ENCODE measurements at places on chromosomes 6 and 20.

- no peak for DNase-seq
Measured at GRCh38 chr6:161830866-161831616, 557.2 kb upstream of the AGPAT4 start.

DNA sequence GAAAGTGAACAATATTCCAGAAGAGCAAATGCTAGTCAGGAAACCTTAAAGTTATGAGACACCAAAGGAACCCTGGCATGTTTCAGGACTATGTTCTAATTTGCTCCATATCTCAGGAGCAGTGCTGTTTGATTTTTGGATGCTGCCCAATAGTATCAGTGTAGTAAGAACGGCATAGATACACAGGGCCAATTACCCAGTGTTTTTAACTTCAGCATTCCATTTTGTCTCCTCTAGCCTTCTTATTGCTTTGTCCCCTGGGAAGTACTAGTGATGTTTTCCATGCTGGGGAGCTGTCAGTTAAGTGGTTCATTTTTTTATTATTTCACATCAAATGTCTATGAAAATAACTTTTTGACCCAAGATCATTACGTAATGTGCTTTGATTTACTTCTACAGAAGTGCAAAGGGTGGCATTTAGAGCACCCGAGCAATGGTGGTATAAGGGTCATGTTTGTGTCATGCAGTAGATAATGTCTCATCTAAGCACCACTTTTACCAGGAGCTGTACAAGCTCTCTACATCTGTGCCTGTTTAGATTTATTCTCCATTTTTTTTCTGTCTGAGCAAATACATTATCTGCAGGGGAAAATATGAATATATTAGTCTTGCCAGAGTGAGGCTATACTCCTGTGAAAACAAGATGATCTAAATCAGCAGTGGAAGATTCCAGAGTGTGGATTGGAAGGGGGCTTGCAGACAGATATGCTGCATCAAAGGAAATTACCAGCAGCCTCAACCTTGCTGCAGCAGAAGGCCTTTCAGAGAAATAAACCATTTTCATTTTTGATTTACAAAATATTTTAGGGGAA, 198.8 kb upstream of the OPRM1 start:
- no peak for DNase-seq

- DNase-seq: no peak
Measured at GRCh38 chr6:116975600-116975999, 98.6 kb downstream of the RFX6 start.

GRCh38 chr6:17987697-17988421, 424 bp upstream of the KIF13A start:
- peak; percentile 23 for DNase-seq

DNA sequence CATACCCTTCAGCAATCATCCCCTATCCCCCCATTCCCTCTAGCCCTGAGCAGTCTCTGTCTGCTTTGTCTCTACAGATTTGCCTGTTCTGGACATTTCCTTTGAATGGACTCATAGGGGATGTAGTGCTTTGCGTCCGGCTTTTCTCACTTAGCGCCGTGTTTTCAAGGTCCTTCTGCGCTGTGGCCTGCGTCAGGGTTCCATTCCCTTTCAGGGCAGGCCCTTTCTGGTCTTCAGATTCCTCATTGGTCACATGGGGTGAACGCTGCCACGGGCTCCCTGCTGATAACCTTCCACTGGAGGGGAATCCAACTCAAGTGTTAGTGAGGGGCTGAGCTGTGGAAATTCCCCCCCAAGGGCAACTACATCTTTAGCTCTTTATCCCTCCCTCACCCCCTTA, 36.4 kb upstream of the APCDD1L start:
- DNase-seq: no peak

DNA sequence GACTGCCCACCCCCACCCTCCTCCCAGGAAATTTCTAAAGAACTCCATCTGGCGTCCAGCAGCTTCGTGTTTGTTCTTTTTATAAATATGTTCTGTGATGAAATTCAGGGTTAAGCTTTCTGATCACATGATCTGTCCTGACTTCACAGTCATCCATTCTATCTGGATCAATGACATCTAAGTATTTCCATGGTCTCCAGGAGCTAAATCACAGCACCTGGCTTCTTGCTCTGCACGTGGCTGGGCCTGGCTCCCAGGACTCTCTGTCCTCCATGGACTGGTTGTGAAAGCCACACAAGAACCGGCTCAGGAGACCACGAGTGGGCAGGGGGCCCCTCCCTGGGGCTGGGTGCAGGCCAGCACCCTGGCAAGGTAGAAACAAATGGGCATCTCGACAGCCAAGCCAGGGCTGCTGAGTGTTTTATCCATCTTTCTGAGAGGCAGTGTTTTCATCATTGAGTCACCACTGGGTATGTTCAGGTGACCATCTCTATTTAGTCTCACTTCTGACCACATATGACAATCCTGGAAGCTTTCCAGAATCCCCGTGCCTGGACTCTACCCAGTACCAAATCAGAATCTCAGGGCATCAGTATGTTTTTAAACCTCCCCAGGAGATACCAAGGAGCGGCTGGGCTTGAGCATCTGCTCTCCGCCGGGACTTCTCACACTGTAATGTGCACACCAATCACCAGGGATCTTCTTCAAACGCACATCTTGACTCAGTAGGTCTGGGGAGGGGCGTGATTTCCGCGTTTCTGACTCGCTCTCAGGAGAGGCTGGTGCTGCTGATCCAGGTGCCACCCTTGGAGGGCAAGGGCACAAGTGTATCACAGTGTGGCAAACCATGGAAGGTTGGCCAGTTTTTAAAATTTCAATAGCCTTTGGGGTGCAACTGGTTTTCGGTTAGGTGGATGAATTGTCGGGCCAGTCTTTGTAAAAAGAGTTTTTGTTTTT, 31.6 kb upstream of the PXDC1 start:
- no peak for DNase-seq

GRCh38 chr20:53565254-53565653, 28.4 kb downstream of the ZNF217 start:
- no peak for DNase-seq

DNA sequence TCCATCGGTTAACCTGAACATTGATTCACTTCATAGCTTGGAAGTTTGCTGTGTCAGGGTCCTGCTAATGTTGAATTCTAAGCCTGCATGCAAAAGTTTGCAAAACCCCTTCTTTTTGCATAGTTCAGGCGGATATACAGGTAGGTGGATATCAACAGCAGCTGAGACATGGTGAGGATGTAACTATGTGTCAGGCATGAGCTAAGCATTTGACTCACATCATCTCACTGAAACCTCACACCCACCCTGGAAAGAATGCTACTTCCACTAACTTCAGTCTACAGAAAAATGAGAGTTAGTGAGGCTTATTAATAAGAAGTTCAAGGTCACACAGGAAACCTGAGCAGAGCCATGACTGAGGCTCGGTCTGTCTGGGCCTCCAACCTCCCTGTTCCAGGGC, 276.9 kb downstream of the BMP7 start:
- DNase-seq: no peak

GRCh38 chr20:5606350-5606749, 143.9 kb upstream of the SHLD1 start:
- DNase-seq: no peak

GRCh38 chr6:32386040-32386439, 14.3 kb upstream of the TSBP1 start:
- no peak for DNase-seq

DNA sequence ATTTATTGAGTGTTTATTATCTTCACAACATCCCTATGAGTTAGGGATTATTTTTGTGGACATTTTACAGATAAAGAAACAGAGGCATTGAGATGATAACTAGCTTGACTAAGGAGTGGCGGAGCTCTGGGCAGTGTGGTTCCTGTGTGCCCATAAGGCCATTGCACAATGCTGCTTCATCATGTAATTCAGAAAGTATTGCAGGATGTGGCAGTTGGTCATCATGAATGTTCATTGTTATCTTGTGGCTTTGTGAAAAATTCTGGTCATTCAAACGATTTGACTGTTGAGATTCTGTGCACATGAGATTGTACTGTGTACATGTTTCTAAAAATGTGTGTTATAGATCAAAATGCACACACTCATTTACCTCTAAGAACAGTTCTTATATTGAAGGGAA, 150.8 kb downstream of the ESR1 start:
- DNase-seq: no peak

- no peak for DNase-seq
Measured at GRCh38 chr6:149015535-149016525, 269.0 kb downstream of the UST start.

DNA sequence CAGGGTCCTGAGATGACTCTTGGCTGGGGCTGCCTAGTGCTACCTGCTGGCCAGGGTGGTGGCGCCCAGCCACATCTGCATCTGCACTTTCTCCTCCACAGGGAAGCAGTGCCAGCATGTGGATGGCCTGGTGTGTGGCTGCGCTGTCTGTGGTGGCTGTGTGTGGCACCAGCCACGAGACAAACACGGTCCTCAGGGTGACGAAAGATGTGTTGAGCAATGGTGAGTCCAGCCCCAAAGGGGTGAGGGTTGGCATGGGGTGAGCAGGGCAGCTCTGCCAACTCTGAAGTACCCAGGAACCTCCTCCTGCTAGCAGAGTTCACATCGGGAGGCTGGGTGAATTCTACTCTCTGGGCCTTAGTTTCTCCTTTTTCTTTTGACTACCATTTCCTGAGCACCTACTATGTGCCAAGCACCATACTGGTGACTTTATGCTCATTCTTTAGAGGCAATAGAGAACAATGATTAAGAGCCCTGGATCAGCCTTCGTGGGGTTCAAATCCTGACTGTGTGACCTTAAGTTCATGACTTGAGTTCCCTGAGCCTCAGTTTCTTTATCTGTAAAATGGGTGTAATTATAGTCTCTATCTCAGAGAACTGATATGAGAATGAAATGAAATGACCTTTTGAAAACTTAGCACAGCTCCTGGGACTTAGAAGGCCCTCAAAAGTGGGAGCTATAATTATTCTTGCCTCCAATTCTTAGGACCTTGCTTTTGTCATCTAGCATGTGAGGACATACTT, 2.1 kb downstream of the BPIFB4 start:
- no peak for DNase-seq

GRCh38 chr6:24851086-24851485, 52.4 kb upstream of the ARMH2 start:
- no peak for DNase-seq

- no peak for DNase-seq
Measured at GRCh38 chr6:54020334-54020733, 90.9 kb upstream of the MLIP start.

- no peak for DNase-seq
Measured at GRCh38 chr6:159805440-159806020, 5.5 kb downstream of the PNLDC1 start.

GRCh38 chr6:167573461-167574215, 248.8 kb downstream of the TTLL2 start:
- no peak for DNase-seq

- DNase-seq: no peak
Measured at GRCh38 chr6:148892247-148892646, 145.4 kb downstream of the UST start.

DNA sequence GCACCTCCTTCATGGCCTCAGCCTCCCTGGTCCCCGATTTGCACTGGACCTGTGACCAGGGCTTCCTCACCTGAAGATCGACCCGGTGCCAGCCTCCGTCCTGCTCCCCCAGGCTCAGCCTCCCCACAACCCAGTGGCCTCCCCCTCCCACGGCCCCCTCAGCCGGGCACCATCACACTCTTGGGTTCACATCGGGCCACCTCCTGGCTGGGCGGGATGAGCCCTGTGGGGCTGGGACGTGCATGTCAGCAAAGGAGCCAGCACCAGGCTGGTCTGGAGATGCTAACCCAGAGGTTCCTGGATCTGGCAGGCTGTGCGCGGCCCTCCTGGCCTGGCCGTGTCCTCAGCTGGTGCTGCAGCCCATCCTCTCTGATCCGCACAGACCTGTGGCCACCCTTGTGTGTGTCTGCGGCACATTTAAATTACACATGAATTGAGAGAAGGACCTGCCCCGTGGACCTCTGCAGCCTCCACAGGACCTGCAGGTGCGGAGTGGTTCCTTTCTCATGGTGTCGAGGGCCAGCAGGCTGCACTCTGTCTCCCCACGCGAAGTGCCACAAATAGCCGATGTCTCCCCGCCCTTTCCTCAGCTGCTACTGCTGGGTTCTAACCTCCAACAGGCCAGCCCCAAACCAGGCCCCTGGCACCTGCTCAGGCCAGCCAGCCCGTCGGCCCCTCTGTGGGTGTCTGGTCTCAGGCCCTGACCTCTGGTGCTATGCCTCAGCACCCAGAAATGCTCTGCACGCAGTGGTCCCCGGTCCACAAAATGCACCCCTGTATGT, 237.5 kb downstream of the ERMARD start:
- DNase-seq: no peak

DNA sequence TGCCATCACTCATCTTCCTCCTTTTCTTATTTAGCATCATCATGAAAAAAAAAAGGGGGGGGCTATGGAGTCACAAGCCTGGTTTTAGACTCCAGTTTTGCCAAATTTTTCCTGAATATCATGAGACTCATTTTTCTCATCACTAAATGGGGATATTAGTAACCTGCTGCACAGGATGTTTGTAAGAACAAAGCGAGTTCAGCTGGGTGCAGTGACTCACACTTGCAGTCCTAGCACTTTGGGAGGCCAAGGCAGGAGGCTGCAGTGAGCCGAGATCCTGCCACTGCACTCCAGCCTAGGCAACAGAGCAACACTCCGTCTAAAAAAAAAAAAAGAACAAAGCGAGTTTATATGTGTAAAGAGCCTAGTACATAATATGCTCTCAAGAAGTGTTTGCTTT, 82.8 kb downstream of the TFAP2A start:
- DNase-seq: no peak

DNA sequence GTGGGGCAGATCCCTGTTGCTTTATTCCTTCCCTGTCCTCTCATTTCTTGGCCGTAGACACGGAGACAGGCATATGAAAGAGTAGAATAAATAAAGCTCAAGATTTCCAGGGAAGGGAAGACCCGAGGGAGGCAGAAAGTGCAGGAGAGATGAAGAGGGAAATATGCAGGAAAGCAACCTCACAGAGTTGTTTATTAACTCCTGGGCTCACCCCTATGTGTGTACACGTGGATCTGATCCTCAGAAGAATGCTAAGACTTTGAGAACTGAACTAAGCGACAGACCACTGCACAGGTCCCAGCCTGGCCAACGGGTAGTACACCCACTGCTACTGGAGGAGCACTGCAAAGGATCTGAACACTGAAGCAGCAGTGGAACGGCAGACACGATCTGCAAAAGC, 156.2 kb downstream of the KIF16B start:
- DNase-seq: no peak

- no peak for DNase-seq
Measured at GRCh38 chr6:153123801-153124200, 7.3 kb downstream of the RGS17 start.

- no peak for DNase-seq
Measured at GRCh38 chr6:22709803-22710202, 140.4 kb downstream of the HDGFL1 start.

DNA sequence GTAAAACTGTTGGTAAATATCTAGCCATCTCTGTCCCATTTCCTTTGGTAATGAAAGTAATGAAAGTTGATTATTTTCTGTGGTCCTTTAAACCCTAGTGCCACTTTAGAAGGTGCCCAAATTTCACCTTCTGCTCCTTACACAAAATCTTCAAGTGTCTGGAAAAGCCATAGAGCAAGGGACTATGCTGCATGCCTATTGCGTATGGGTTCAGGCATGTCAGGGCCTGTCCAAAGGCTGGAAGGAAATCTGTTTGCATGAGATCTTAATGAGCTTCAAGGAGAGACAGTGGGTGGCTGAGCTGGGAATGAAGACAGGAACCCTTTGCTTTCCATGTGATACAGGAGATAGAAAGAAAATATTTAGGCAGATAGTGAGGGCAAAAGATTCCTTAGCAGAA, 66.6 kb upstream of the CCN6 start:
- DNase-seq: no peak

All from T-helper 1 cell (primary cell).